ENCODE measurements at places on chromosomes 13 and 19.

- DNase-seq: peak; percentile 81
These were observed at the start of gene SSBP4 for GRCh38 chr19:18419195-18419698. Gene SSBP4 (plus strand): TSS chr19:18419398. CDS start chr19:18419649, 251 bp downstream.

DNA sequence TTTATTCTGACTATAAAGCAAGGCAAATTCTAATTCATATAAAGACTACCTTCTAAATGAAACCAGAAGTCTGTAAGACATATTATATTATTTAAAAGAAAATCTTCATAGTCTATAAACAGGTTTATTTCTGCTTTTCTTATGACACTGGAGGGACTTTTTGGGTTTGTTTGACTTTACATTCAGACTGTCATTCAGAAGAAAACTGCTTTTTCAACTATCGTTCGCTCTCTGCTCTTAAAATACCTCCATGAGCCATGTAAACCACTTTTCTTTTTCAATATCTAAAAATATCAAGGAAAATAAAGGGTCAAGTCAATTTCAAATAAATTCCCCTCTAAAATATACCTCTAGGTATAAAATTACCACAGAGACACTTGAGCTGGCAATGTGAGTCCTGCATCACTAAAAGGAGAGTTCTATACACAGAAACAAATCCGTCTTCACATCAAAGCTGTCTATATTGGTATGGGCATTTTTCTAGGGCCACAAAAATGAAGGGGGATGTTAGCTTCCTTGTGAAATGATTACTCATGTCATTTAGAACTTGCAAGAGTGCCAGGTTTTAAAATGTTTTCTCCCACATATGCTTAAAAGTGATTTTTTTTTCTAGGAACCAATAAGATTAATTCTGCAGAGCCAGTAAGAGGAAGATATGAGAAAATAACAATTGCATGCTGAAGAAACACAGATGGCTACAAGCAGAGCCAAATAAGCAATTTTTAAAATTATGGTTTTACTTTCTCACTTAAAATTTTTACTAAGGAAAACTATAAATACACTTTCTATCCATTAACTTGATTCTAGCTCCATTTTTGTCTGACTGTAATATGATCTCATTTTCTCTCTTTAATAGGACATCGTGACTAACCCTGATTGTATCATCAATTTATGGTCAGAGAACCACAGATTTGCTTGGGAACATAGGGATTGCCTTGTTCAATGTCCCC is 181.8 kb downstream of the TBC1D4 start:
- no peak for DNase-seq

GRCh38 chr13:19766591-19766990 is 16.2 kb downstream of the PSPC1 start:
- no peak for DNase-seq

GRCh38 chr13:52878831-52879230 is 30.4 kb upstream of the PCDH8 start:
- DNase-seq: peak; percentile 11

DNA sequence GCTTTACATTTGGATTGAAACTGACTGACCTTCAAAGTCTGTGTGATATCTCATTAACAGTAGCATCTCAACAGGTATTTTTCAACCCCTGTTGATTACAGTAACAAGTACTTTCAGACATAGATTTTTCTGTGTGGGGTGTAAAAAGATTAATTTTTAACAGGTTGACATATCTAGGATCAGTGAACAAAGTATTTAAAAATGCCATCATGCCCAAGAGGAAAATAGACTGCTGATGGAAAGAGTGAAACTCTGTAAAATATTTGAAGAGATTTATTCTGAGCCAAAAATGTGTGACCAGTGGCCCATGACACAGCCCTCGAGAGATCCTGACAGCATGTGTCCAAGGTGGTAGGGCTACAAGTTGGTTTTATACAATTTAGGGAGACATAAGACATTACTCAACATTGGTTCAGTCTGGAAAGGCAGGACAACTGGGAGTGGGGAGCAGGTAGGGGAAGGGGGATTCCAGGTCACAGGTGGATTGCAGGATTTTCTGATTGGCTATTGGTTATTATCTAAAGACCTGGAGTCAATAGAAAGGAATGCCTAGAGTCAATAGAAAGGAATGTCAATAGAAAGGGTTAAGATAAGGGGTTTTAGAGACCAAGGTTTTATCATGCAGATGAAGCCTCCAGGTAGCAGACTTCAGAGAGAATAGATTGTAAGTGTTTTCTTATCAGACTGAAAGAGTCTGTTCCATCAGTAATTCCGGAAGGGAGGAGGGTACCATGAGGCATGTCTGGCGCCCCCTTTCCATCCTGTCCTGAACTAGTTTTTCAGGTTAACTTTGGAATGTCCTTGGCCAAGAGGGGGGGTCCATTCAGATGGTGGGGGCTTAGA is 29.1 kb downstream of the TNFRSF19 start:
- no peak for DNase-seq

- no peak for DNase-seq
These were observed 66.3 kb downstream of the SPRY2 start for GRCh38 chr13:80274643-80275042.

DNA sequence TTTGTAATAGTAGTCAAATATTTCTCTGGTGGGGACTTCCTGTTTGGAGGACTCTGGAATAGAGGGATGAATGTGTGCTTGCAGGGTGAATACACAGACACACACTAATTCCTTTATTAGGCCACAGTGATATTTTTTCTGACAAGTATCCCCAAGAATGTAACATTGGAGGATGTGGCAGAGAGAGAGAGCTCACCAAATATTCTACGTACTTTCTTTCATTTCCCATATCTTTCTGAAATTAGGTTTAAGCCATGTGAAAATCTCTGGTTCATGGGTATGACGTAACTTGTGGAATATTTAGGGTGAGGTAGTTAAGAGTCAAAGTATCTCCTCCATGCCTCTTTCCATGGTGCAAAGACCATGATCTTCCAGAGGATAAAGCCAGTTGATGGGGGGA is 463.4 kb downstream of the DIAPH3 start:
- peak; percentile 17 for DNase-seq

DNA sequence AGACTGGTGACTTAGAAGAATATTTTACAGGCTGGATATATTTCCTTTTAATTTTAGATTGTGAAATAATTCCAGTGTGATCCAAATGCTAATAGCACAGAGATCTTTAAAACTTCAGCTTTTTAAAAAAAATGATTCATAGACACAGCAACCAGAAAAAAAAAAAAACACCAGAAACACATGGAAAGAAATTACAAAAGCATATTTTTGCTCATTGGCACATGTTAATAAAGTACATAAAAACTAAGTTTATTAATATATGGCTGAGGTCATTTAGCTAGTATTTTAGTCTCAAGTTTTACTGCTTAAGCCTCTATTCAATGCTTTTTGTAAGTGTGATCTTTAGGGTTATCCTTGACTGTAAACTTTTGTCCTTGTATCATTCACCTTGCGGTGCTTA is 577 bp downstream of the MYO16 start:
- DNase-seq: no peak

DNA sequence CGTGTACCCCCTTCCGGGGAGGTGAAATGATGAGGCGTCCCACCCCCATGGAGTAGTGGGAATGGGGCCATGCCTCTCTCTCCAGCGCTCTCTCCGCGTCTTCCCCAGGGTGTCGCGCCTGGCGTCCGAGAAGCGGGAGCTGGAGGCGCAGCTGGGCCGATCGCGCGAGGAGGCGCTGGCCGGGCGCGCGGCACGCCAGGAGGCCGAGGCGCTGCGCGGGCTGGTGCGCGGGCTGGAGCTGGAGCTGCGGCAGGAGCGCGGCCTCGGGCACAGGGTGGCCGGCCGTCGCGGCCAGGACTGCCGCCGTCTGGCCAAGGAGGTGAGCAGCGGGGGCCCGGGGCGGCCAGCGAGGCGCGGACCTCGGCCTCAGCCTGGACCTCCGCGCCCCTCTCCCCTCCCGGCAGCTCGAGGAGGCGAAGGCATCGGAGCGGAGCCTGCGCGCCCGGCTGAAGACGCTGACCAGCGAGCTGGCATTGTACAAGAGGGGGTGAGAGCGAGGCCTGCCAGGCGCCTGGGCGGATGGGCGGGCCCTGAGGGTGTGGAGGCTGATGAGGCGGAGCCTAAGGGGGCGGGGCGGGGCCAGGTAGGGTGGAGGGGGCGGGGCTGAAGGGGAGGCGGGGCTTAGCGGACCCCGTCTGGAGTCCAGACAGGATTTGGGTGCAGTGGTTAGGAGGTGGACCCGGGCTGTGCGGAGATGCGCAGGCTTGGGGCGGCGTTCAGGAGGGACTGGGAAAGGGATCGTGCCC is 7.7 kb downstream of the PGLYRP1 start:
- no peak for DNase-seq

DNA sequence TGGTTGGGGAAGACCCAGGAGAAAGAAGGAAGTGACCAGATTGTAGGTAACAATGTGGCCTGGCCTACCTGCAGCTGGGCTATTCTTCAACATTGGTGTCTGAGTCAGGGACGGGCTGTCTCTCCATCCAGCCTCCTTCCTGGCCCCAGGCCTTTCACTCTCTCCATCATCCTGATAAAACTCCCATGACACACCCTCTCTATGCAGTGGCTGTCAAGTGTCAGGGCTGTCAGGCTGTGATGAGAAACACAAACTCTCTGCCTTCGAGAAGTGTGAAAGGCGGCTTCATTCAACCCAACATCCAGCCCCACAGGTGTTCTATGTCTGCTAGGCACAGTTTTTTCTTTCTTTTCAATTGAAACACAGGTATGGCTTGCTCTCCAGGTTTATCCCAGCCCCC is 153.3 kb upstream of the VSTM2B start:
- no peak for DNase-seq

DNA sequence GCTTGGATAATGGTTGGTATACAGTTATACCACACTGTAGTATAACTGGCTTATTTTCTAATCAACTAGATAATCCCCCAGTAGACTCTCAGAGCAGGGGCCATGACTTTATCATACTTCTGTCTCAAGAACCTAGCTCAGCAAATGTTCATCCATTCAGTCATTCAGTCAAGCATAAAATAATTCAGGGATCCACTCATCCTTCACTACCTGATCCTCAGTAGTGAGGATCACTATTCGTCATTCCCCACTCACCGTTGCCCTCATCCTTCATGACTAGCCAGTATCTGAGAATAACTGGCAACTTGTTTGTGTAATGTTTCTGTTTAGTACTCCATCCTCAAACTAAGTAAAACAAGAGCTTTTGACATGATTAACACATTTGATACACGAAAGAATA is 77.6 kb downstream of the TSC22D1 start:
- no peak for DNase-seq

DNA sequence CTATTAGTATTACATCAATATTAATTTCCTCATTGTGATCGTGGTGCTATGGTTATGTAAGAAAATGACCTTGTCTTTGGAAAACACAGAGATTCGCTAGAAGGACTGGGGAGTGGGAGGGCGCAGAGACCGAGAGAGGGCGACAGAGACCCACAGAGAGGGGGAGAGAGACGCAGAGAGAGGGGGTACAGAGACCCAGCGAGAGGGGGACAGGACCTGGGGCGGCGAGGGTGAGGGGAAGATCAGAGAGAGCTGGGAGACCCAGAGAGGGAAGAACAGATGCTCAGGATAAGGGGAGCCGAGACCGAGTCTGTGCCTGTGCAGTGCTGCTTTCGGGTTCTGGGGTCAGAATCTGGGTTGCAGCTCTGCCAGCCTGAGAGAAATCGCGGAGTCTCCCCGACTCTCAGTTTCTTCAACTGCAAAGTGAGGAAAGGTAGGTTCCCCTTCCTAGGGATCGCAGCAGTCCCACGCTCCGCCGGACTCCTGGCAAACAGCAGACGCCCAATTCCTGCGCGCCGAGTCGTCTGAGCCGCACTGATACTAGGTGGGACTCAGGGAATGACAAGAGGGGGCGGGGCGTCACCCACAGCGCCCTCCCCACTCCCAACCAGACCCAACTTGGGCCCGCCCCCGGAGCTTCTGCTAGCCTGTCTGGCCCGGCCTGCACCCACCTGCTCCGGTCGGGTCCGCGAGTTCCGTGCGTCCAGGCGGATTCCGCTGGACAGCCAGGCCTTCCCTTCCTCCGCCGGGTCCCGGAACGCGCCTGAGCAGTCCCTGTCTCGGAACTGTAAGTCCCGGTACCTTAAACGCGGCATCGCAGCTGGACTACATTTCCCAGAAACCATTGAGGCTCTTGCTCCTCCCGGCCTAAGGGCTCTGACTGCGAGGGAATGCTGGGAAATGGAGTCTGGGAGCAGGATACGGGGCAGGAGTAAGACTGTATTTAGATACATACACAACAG is 15.3 kb downstream of the IZUMO2 start:
- peak; percentile 77 for DNase-seq

DNA sequence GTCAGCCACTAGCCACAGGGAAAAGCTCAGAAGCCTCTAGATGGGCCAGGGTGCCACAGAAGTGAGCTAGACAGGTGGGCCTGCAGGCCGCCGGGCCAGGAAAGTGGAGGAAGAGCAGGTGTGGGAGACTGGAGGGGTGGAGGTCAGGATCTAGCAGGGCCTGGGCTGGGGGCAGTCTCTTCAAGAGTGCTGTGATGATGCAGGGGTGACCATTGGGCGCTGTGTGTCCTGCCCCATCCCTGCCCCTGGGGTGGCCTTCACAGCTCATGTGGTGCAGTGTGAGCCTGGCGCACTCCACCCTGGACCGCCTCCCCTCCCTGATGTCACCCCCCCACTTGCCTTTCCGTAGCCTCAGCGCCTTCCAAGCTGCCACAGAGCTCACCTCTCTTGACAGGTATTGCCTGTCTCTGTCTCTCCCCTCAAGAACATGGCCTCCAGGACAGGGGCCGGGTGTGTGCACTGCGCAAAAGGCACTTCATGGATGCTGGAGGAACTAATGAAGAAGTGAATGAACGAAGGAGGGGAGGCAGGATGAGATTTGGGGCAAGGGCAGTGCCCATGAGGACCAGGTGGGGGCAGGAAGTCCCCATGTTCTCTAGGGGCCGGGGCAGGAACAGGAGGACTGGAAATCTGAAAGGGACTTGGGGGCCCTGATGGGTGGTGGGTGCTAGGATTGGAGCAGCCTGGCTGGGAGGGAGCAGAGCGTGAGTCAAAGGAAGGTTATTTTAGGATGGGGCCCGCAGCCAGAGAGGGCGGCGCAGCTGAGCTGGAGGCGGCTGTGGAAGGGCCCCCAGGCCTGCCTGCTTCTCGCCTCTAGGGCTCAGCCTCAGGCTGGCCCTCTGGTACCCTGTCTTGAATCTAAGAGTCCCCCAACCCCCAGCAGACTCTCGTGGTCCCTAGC is 6.6 kb downstream of the SSBP4 start:
- peak; percentile 43 for DNase-seq

- DNase-seq: no peak
These were observed 133.0 kb downstream of the URI1 start for GRCh38 chr19:30074741-30075715.

DNA sequence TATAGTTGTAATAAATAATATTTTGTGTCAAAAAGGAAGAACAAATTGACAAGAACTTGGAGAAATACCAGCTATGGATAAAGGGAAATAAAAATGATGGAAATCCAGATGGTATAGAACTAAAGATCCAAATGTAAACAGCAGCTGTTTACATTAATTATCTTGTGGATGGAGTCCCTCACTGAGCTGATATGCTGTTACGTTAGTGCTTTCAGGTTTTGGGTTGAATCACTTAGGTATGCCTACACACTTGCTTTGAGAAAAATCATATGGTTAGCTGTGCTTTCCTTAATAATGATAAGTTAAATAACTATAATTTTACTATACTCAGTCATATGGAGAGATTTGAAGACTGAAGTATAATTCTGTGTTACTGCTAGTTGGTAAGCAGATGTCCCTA is 27.7 kb downstream of the WASF3 start:
- no peak for DNase-seq

GRCh38 chr19:48687776-48688175 is 8.0 kb upstream of the FUT2 start:
- no peak for DNase-seq
